T follicular helper cell (primary cell): ENCODE measurements at places on chromosomes 5 and 9.

- DNase-seq = no peak
These were observed 104.3 kb downstream of the FGF18 start for GRCh38 chr5:171523781-171524180.

DNA sequence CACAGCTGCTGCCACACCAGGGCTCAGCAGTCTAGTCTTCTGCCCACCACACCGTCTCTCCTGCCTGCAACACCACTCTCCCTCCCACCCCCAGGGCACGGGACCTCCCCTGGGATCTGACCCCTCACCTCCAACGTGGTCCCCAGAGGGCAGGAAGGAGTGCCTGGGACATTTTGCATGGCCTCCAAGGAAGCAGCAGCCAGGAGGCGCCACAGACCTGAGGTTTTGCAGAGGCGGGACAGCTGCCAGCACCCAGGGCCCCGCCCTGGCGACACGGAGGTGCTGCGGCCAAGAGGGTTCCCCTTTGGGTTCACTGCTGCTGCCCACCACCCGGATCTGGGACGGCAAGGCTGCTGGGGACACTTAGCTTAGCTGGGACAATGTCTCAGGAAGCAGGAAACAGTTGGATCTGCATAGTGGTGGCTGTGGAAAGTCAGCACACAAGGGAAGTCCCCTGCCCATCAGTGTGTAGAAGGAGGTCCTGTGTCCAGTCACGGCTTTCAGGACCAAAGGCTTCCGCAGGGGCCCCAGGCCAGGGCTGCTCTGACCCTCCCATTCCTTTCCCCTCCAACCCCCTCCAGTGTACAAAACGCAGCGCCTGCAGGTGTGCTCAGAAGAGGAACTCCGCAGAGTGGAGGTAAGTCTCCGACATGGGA is 13.8 kb downstream of the PROP1 start:
- DNase-seq = no peak

GRCh38 chr5:174293006-174293405 is 247.5 kb downstream of the NSG2 start:
- no peak for DNase-seq

DNA sequence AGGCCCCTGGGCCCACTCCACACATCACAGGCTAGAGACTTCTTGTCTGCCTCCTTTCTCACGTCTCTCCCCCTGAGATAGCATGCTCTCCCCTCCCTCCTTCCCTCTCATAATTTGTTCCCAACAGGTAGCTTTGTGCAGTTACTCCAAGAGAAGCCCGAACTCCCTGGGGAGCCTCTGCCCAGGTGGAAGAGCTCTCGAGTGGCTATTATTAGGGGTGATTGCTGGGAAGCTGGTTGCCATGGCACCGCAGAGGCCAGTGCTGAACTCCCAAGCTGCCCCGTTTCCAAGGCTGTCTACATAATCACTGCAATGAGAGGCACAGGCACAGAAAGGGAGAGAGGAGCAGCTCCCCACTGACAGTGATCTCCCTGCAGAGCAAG is 104.7 kb upstream of the GPR151 start:
- DNase-seq = no peak

DNA sequence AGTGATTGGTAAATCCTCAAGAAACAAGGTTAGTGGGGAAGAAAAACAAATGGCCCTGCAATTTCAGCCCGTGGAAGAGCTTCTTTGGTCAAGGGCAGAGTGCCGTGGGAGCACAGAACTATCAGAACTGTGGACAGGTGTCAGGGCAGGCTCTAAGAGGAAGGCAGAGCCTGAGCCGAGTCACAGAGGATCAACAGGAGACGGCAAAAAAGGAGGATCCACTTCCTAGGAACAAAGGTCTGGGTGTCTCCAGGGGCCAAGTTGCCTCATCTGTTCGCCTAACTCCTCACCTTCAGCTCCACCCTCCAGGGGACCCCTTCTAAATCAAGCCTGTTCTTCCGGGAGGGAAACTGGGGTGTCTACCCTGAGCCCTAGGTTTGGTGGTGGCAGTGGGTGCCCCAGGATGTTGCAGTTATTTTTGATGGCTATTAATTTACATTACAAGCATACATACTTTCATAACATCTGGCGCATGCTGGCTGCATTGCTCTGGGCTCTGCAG is 88.0 kb downstream of the FEM1C start:
- no peak for DNase-seq

DNA sequence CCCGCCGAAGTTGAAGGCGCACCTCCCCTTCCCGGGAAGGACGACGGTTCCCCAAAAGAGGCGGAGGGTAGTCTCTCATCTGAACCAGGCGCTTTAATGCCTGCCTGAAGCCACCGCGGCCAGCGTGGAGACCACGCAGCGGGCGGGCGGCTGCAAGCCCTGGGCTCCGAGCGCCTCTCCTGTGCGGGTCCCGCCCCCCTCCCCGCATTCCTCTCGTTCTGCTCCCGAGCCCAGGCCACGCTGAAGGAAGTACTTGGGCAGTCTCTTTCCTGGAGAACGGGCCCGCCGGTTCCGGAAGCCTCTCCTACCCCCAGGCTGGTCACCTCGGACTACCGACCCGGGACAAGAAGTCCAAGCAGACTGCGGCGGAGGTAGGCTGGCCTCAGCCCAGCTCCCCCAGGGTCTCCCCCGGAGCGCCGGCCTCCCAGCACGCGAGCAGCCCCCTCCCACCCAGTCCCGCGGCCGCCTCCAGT is 571 bp downstream of the PPIC start:
- DNase-seq = no peak

- DNase-seq = no peak
These were observed 501.3 kb upstream of the FTMT start for GRCh38 chr5:121350181-121350930.

- no peak for DNase-seq
These were observed 62.4 kb downstream of the HMHB1 start for GRCh38 chr5:143874312-143874711.

GRCh38 chr5:101534491-101535110 is 631.5 kb upstream of the ST8SIA4 start:
- DNase-seq = no peak

DNA sequence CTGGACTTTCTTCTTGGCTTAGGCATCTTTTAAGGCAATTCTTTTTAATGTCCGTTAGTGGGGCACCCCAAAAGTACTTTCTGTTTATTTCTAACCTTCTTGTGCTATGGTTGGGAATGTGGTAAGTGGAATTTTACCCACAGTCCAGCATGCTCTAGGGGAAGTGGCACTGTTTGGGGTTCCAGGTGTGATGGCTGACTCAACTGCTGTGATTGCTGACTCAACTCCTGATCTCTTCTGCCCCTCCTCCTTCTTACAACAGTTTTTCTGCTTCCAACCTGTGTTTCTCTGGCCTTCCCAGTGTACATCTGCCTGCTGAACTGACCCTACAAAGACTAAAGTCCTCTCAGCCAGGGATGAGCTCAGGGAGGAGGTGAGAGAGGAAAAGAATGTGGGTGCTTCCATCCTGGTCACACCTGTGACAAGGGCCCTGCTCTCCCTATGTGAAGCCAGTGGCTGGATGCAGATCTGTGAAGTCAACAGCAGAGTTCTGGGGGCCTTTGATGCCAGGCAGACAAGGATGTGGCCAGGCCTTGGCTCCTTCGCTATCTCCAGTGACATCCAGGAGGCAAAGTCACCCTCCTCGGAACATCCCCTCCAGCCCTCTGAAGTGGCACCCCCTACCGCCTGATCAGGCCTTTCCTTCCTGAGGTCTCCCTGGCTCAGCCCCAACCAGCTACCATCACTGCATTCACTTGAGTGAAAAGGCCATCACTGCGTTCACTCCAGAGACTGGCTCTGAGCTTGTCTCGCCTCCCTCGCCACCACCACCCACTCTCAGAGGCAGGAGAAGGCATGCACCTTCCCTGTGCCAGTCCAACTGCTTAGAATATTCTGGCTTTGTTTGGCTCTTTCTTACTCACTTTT is 72.2 kb downstream of the C5orf15 start:
- DNase-seq = no peak

DNA sequence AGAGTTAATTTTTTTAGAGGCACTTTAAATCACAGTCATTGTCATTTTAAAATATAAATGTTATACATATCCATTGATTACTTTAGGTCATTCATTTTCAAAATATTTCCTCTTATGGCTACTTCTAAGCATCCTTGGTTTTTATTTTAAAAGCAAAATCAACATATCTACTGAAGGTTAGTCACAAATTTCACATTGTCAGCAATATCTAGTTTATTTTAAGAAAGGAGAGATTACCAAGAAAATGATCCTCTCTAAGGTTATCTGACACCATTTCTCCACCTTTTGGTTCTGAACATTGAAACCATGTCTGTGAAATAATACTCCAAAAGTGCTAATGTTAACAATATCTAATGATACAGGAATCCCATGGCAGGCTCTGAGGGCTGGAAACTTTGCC is 24.5 kb downstream of the SEMA6A start:
- no peak for DNase-seq

DNA sequence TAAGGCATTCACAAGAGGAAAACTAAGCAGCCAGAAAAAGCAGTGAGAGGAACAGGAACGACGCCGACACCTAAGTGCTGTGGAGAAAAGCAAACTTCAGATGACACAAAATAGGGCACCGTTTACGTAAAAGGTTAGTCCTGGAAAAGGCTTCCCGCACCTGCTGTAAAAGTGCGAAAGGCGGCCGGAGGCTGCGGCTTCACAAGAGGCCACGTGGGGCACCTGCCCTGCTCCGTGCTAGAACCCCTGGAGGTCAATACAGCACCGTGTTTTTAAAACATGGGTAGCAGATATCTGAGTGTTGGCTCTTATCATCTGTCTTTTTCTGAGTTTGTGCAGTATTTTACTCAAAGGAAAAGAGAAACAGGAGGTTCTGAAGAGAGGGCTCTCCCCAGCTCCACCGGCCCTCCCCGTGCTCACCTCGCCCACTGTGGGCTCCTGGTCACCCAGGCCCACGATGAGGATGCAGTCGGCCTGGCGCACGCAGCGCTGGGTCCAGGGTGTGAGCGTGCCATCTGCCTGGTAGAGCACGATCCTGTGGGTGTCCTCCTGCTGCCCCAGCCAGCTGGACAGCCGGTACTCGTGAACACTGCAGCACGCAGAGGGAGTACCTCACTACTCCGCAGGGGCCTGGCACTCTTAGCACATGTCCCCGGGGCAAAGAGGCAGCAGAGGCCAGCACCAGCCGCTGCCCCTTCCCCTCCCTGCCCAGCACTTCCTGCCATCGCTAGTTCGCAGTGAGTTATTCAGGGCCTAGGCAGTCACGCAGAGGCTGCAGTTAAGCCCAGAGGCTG is 21.0 kb upstream of the NSMF start:
- DNase-seq = no peak

DNA sequence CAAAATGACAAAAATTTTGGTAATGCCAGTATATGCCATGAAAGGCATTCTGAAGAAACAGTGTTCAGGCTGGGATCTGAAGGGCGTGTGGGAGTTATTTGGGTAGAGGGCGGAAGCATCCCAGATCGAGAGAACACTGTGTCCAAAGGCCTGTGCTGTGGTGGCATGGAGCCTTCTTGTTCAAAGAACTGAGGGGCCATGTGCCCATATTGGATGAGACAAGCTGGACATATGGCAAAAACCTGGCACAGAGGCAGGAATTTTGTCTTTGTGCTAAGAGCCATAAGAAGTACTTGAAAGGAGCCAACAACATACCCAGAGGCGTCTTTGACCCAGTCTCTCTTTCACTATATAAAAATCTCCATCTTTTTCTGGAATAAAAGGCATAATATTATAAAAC is 128.0 kb downstream of the SYK start:
- DNase-seq = no peak

DNA sequence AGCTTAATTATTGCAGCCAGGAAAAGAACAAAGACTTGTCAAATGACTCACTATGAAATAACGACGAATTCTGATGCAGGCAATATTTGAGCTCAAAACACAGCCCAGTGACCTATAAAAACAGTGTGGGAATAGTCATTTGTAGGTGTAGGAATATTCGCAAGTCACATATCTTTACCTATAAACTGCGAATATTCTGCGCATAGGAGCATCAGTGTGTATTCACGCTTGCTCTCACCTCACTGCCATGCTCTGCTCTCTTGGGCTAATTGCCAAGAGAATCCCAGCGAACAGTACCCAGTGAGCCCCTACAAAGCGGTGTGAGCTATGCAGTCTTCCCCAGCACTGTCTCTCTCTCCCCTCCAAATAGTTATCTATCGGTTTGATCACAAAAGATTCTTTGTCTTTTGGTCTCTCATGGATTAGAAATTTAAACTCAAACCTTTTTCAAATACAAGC is 74.2 kb downstream of the ST8SIA4 start:
- no peak for DNase-seq

GRCh38 chr5:121731377-121731776 is 120.3 kb upstream of the FTMT start:
- no peak for DNase-seq

DNA sequence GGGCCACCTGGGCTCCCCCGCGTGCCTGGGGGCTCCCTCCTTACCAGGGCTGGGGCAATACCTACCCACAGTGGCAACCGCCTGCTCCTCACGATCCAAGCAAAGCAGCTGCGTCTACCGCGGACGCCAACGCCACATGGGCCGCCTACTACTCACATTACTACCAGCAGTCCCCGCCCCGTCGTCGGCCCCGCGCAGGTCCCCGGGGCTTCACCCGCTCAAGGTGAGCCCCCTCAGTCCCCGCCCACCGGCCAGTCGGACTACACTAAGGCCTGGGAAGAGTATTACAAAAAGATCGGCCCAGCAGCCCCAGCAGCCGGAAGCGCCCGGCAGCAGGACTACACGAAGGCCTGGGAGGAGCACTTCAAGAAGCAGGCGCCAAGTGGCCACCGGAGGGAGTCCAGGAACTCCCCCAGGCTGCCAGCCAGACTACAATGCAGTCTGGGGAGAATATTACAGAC is 106.0 kb upstream of the MTAP start:
- no peak for DNase-seq

DNA sequence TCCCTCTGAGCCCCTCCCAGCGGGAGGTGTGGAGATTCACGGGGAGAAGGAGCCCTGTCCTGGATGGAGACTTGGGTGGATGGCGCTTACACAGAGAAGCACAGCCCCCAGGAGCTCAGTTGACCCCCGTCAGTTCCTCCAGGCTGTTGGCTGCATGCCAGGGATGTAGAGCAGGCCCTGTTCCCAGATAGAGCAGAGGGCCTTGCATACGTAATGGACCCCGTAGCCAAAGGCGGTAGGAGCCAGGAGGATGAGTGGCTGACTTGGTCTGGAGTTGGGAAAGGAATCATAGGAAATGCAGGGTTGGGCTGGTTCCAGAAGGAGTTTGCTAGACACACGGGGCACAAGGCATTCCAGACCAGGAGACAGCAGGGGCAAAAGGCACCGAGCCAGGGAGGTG is 2.5 kb downstream of the PMPCA start:
- no peak for DNase-seq

DNA sequence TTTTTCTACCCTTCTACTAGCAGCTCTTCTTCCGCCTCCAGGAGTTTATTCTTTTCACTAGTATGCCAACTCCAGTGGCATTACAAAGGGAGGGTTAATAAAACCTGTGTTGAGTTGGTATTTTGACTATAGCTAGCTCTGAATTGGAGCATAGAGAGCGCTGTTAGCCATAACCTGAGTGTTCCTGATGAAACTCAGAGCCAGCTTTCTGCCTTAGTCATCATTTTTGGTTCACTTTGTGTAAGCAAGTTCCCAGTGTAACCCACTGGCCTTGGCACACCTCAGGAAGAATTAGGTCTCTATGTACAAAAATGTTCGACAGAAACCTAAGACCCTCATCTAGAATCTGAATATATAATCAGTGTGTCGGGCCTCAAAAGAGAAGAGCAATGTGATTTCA is 238.9 kb downstream of the NR3C1 start:
- no peak for DNase-seq

GRCh38 chr5:53259176-53259575 is 149.6 kb upstream of the MOCS2 start:
- DNase-seq = no peak
